Suppressor macrophage treated with lipopolysaccharide for 1 hour (primary cell): ENCODE measurements at places on chromosomes 3 and 15.
A peak's percentile ranks its signal among the peaks of the same experiment; 100 is the strongest.

DNA sequence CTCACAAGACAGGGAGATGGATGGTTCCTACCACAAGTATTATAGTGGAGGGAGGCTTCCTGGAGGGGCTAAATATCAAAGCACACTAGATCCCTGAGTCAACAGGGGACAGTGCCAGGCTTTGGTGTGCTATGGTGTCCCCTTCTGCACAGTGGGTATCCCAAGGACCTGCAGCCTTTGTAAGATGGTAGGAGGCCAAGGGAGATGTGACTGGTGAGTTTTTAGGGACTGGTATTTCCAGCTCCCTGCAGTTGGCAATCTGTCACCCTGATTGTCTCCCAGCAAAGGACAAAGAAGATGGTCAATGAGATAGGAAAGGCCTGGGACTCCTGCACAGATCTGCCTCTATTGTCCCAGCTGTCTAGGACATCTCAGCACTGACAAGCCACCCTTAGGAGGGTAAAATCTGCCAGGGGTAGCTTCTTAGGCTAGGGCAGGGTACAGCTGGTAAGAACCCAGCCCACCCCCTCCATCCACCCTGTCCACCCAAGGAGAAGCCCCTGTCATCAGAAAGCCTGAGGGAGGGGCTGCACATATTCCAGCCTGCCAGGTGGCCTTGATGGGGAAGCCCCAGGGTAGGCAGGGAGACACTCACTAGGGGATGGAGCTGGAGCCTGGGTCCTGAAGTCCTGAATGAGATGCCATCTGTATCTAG is 631 bp downstream of the CYP1A1 start:
- DNase-seq: no peak

DNA sequence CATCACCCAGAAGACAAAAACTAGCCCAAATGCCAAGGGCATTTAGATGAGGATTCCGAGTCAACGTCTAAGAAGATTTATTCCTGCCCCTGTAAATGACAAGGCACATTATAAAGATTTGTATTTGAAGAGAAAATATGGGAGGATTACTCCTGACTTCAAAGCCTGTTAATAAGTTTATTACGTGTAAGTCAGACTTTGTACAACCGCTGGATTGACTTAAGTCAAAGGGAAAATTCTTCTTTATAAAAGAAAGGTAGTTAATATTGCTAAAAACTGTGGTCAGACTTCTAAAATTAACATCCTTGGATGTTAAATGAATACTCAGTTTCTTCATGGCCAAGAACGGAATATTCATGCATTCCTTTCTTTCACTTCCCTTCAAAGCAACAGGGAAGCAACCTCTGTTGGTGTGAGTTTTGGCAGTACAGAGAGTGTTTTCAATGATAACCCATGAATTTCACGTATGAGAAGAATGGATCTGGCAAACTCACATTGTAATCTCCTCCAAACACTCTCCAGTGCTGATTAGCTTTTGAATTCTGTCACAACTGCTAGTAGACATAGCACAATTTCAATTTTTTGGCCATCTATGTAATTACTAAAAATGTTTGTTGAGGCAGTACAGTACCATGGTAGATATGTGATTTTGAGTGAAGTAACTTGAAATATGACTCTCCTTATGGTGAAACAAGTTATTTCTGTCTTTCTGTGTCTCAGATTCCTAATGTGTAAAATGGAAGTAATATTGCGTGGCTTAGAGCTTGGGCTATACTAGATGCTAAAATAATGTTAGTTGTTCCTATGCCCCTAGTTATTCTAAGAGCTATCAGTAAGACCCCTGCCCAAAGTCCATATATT is 62.0 kb downstream of the PLD1 start:
- DNase-seq: no peak

- no peak for DNase-seq
Observed at GRCh38 chr15:51971032-51971374, 575 bp downstream of the LEO1 start.

- DNase-seq: peak; percentile 17
Observed at GRCh38 chr3:48042071-48042760, 26.0 kb upstream of the MAP4 start.

GRCh38 chr15:33089878-33090757 is 104.4 kb downstream of the FMN1 start:
- DNase-seq: peak; percentile 42

- no peak for DNase-seq
Observed at GRCh38 chr15:67343206-67343605, 88.6 kb downstream of the IQCH start.

- DNase-seq: no peak
Observed at GRCh38 chr3:171329746-171330145, 130.5 kb downstream of the TNIK start.

GRCh38 chr15:60407415-60407805 is 9.6 kb upstream of the ANXA2 start:
- peak; percentile 89 for DNase-seq

DNA sequence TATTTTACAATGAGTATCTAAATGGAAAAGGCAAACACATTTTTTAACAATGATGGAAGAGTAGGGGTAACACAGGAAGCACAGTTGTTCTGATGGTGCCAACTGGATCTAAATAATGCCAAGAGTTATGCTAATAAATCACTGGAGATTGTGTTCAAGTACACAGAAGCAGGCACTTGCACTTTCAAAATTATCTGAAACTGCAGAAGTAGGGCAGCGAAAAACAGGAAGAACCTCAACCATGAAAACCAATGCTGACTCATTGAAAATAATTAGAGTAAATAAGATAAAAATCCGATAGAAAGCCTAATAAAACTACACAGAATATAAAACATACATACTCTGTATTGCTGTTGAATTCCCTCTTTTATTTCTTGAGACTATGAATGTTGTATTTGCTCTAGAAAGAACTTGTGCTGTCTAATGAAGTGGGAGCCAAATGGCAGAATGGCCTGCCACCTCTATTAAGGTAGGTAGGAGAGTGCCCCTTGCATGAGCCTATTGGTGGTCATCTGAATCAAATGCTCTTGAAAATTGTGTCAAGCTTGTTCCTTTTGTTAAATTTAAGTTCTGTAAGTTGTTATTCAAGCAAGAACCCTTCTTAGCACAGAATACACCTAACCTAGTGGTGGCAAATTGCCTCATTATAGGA is 93.7 kb downstream of the ABI3BP start:
- peak; percentile 45 for DNase-seq

- no peak for DNase-seq
Observed at GRCh38 chr15:89555768-89556167, 19.5 kb upstream of the TICRR start.

GRCh38 chr3:151318991-151319390 is 2.4 kb upstream of the GPR87 start:
- peak; percentile 79 for DNase-seq

- no peak for DNase-seq
Observed at GRCh38 chr15:93107646-93108045, 18.6 kb upstream of the RGMA start.

DNA sequence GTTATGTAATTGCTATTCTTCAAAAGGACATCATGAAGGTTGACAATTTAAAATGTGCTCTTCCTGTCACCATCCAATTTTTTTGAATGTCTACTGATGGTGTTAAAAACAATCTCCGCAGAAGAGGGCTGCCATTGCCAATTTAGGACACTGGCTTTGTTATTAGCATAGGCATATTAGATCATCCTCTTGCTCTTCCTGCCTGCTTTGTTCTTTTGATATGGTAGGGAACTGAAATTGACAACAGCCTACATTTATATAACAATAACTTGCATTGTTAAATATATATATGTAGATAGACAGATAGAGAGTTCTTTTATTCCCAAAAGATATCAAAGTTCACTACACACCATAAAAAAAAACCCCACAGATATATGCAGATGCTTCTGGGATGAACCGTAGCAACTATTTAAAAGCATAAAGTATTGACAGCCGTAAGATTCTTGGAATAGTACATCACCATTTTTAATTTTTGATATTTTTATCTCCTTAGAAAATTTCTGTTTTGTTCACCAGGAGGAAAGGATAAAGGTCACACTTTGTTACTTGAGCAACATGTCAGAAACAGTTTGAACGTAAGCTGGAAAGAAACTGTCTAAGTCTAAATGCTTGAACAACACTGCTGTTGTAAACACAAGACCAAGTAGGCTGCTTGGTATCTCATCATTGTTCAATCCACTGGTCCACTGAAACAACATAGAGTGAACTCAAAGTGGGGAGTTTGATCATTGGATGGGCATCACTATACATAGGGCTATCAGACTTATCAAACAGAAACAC is 66.5 kb downstream of the MDFIC2 start:
- no peak for DNase-seq

DNA sequence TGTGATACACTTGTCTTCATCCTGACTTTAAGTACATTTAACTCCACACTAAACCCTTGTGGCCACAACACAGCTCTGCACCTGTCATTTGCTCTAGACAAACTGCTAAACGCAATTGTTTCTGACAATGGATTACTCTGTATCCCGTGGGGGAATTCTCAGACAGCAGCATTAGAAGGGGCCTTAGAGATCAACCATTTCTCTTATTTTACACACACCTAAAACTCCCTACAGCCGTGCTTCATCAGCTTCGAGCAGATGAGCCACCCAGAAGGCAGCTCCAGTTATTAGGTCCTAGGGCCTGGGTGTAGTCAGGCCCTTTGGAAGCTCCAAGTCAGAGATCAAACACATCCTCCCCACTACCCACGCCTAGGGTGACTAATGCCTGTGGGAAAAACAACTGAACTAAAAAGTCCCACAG is 1.3 kb upstream of the IL12A start:
- DNase-seq: peak; percentile 89

DNA sequence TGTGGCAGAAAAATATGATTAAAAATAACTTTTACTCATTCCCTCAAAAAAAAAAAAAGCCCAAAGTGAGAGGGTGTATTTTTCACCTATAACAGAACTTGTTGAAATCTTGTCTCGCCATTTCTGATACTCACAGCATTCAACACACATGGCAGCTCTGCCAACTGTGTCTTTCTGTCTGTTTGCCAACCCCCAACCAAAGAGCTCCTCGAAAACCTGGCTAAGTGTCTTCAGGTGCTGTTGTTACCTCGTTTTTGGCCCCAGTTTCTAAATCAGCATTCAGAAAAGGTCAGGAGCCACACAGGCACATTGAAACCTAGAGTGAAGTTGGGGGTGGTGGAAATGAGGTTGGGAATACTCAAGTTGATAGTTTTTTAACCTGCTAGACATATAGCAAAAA is 123.5 kb downstream of the TMEM108 start:
- DNase-seq: no peak

DNA sequence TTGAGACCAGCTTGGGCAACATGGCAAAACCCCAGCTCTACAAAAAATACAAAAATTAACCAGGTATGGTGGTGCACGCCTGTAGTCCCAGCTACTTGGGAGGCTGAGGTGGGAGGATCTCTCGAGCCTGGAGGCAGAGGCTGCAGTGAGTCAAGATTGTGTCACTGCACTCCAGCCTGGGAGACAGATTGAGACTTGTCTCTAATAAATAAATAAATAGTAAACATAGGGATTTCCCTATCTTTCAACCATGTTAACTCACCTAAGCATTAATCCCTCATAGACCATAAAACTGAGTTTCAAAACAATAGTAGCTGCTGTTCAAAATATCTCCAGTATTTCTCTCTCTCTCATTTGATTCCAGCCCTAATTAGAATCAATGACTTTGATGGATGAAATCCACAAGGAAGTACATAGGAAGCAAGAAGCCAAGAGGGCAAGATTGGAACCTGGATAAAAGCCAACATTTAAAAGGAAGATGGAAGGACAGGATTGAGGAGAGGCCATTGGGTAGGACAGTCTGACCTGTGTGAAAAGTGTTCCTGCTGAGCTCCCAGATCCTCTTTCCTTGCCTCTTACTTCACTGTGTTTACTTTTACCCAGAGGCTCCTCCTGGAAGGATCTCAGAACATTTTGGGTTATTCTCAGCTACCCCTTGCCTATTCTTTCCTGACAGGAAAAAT is 12.4 kb upstream of the TTBK2 start:
- no peak for DNase-seq

DNA sequence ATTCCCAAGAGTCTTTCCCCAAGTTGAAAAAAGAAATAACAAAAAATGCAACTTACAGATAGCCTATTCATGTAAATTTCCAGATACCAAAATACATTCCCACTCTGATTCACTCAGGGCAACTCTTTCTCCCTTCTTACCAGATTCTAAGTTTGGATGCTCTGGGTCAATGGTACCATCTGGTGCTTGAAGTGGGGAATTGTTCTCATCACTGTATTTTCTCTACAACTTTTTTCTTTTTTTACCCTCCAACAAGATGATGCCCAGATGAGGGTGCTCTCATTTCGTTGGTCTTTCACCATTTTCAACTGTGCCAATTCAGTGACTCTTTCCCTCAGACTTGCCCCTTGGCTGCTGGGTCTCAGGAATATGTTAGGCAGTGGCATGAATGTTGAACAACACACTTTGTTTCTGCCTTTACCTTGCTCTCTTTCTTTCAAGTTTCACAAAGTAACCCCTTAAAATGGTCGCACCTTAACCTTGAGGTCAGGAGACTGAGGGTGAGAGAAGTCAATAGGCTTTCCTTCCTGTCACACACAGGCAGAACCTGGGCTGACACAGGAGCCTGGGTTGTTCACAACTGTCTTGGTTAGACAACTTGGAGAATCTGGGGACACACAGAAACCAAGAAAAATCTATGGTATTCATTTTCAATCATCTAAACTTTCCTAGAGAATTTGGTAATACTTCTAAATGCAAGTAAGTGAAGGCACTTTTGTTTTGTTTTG is 330.7 kb upstream of the SLCO3A1 start:
- DNase-seq: no peak
